ENCODE measurements at places on chromosomes 1 and 21. TPM values are rescaled to one million over a fixed set of nuclear protein-coding genes. Genes with fewer than 3 reads are reported as not detected.

RGSL1 gene
- not detected for total RNA-seq

- no peak overlapping the region for H3K27ac ChIP-seq
- no peaks in the 10 kb centered on the region for H3K27me3 ChIP-seq
- no peak overlapping the region for H3K4me3 ChIP-seq
- peaks cover 11% of the 10 kb centered on the region for H3K4me1 ChIP-seq
Measured at GRCh38 chr1:214615871-214616270, 12.9 kb downstream of the CENPF start.

DNA sequence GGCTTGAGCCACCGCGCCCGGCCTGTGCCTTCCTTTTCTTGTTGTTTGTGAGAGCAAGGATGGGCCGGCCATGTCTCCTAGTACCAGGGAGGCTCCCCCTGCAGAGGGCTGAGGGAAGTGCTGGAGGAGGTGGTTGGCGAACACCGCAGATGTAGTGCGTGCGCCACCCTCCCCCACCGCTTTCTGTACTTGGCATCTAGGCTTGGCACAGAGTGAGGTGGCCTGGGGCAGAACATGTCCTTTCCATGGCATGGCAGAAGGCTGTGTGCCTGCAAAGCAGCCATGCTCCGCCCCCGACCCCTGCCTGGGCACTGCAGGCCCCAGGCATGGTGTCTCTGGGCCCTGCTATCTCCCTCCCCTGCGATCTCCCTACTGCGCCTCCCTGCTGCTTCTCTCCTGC is 30.7 kb downstream of the ALPL start:
- no peak overlapping the region for H3K4me3 ChIP-seq
- no peaks in the 10 kb centered on the region for H3K4me1 ChIP-seq
- H3K27ac ChIP-seq = no peak overlapping the region
- no peaks in the 10 kb centered on the region for H3K36me3 ChIP-seq
- H3K27me3 ChIP-seq = peaks cover 30% of the 10 kb centered on the region
- peak; percentile 13 for DNase-seq

CLDN17 gene
- not detected for total RNA-seq

AGPAT3 gene
- total RNA-seq = 82.4 TPM

DNA sequence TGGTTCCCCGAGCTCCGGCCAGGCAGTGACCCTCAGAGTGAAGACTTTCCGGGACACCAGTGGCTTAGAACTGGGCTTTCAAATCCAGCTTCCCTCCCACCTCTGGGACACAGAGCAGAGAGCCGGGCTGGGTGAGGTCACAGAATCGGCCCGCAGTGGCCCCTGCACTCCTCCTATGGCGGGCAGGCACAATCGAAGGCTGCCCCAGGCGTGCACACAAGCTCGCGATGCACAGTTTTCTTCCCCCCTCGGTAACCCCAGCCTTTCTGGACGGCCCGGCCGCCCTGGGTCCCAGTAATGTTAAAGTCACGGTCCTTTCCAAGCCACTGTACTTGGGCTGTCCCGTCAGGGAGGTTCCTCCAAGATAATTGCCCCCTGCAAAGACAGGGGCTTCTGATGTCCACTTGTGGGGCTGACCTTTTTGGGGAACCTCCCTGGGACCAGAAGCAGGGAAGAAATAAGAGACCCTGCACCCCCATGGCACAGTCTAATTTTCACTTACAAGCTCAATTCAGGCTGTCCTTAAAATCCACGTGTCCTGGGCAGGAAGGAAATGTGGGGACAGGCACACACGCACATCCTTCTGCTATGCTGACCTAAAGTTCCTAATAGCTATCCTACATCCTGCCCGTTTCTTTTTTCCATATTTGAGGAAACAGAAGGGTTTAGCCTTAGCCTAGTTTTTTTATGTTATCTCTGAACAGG is 13.7 kb downstream of the TFF3 start:
- H3K36me3 ChIP-seq = no peaks in the 10 kb centered on the region
- H3K4me1 ChIP-seq = peaks cover 11% of the 10 kb centered on the region
- H3K27ac ChIP-seq = no peak overlapping the region
- no peak overlapping the region for H3K4me3 ChIP-seq
- no peak for DNase-seq

GRCh38 chr1:223270155-223270554 is 93.8 kb downstream of the SUSD4 start:
- H3K4me3 ChIP-seq = no peak overlapping the region
- no peaks in the 10 kb centered on the region for H3K4me1 ChIP-seq
- no peak overlapping the region for H3K27ac ChIP-seq
- no peaks in the 10 kb centered on the region for H3K27me3 ChIP-seq

GRCh38 chr1:93681989-93682412 is 364 bp upstream of the BCAR3 start:
- DNase-seq = no peak
- peaks cover 52% of the 10 kb centered on the region for H3K27me3 ChIP-seq
- H3K4me1 ChIP-seq = peaks cover 13% of the 10 kb centered on the region
- no peaks in the 10 kb centered on the region for H3K36me3 ChIP-seq
- H3K27ac ChIP-seq = no peak overlapping the region
- peak overlapping the region; percentile 49 for H3K4me3 ChIP-seq

GRCh38 chr1:27676410-27676809 is 4.4 kb upstream of the IFI6 start:
- peaks cover 9% of the 10 kb centered on the region for H3K4me1 ChIP-seq
- H3K27me3 ChIP-seq = no peaks in the 10 kb centered on the region
- H3K4me3 ChIP-seq = no peak overlapping the region
- no peak overlapping the region for H3K27ac ChIP-seq
- peaks cover 5% of the 10 kb centered on the region for H3K36me3 ChIP-seq

CYP2J2 gene
- 0.57 TPM for total RNA-seq

GRCh38 chr1:168991667-168992475 is 114.6 kb upstream of the ATP1B1 start:
- DNase-seq = peak; percentile 43
- H3K36me3 ChIP-seq = no peaks in the 10 kb centered on the region
- H3K27ac ChIP-seq = peak overlapping the region; percentile 81
- H3K4me1 ChIP-seq = peaks cover 20% of the 10 kb centered on the region
- no peak overlapping the region for H3K4me3 ChIP-seq

DNA sequence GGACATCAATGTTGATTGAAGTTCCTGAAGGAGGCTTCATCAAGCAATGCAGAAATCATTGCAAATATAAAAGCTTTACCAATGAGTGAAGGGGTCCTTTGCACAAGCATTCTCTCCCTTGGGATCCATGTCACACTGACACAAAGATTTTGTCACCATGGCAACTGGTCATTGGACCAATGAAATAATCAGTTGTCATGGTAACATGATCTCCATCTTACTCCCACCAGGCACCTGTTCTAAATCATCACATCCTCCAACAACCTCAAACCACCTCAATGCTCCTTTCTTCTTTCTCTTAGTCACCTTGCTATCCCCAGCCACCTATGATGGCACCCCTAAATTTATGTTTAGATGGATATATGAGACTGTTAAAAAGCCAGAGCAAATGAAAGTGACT is 13.5 kb upstream of the FOXJ3 start:
- H3K27me3 ChIP-seq = peaks cover 7% of the 10 kb centered on the region
- no peak overlapping the region for H3K4me3 ChIP-seq
- H3K27ac ChIP-seq = no peak overlapping the region
- no peaks in the 10 kb centered on the region for H3K4me1 ChIP-seq
- no peaks in the 10 kb centered on the region for H3K36me3 ChIP-seq
- no peak for DNase-seq

DNA sequence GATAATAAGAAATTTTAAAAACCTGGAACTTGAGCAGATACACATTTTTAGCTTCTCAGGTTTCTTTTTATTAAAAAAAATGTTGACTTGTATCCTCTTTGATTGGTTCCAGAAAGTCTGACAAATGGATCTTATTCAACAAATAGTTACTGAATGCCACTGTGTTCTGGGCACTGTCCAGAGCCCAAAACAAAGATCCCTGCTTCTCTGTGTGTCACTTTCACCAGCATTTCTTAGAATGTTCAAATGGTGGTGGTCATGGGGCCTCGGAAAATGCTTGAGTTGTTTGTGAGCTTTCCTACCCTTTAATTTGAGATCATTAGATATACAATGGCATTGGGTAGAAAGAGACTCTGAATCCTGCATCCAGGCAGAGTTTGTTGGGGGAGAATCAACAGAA is 19.9 kb downstream of the ACTN2 start:
- H3K27me3 ChIP-seq = peaks cover 7% of the 10 kb centered on the region
- no peak overlapping the region for H3K27ac ChIP-seq
- H3K4me3 ChIP-seq = no peak overlapping the region
- DNase-seq = no peak
- no peaks in the 10 kb centered on the region for H3K36me3 ChIP-seq

DNA sequence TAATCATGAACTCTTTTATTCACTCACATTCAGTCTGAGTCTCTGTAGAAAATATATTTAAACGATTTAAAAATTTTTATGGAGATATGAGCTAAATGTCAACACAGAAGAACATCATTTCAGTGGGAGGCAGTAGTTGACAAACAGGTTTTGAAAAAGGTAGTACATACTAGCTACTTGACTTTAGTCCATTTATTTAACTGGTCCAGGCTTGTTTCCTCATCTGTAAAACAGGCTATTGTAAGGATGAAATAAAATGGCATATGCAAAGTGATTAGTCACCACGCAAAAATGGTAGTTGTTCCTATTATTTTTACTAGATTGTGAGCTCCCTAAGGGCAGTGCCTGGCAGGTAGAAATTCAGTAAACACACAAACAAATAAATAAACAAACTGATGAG is 75.2 kb downstream of the NTPCR start:
- no peaks in the 10 kb centered on the region for H3K4me1 ChIP-seq
- no peak for DNase-seq
- no peak overlapping the region for H3K4me3 ChIP-seq
- no peak overlapping the region for H3K27ac ChIP-seq
- no peaks in the 10 kb centered on the region for H3K27me3 ChIP-seq
- H3K36me3 ChIP-seq = peaks cover 12% of the 10 kb centered on the region

B3GALT2 gene
- 0.14 TPM for total RNA-seq

- H3K27ac ChIP-seq = peak overlapping the region; percentile 93
- DNase-seq = peak; percentile 53
- peak overlapping the region; percentile 68 for H3K4me3 ChIP-seq
- H3K4me1 ChIP-seq = peaks cover 97% of the 10 kb centered on the region
- H3K27me3 ChIP-seq = no peaks in the 10 kb centered on the region
Measured at GRCh38 chr1:226675715-226676357, 63.2 kb downstream of the ITPKB start.

DNA sequence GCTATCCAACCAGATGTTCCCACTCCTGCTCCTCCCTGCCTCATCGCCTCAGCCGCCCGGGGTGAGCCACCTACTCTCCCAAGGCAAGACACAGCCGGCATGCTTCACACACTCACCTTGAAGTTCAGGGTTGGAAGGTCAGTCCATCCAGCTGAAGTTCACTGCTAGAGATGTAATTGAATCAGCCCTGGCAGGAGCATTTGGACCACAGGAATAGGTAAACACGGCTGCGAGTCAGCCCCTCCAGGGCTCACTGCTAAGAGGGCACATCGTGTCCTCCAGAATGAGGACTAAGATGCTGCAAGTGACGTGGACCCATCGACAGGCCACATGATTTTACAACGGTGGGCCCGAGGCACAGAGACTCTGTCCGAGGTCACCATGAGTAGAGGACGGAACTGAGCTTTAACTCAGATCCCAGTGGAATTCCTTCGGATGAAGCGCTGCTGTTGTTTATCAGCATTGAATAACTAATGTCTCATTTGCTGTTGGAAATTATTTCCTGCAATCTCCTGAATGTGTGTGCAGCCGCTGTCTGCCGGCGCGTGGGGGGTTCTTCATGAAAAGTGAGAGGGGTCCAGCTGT is 41.9 kb downstream of the RSPH1 start:
- no peak overlapping the region for H3K27ac ChIP-seq
- H3K27me3 ChIP-seq = no peaks in the 10 kb centered on the region
- peaks cover 36% of the 10 kb centered on the region for H3K4me1 ChIP-seq
- no peak for DNase-seq

GRCh38 chr1:247647864-247648263 is 31.7 kb downstream of the OR13G1 start:
- no peak overlapping the region for H3K4me3 ChIP-seq
- no peak overlapping the region for H3K27ac ChIP-seq
- H3K4me1 ChIP-seq = no peaks in the 10 kb centered on the region
- H3K27me3 ChIP-seq = peaks cover 3% of the 10 kb centered on the region

GRCh38 chr21:29007810-29008209 is 11.3 kb downstream of the RWDD2B start:
- DNase-seq = no peak
- peaks cover 6% of the 10 kb centered on the region for H3K4me1 ChIP-seq
- peaks cover 5% of the 10 kb centered on the region for H3K36me3 ChIP-seq
- no peak overlapping the region for H3K4me3 ChIP-seq

GRCh38 chr1:114558544-114558943 is 22.9 kb downstream of the BCAS2 start:
- DNase-seq = no peak
- no peak overlapping the region for H3K4me3 ChIP-seq
- H3K4me1 ChIP-seq = no peaks in the 10 kb centered on the region
- no peak overlapping the region for H3K27ac ChIP-seq
- peaks cover 4% of the 10 kb centered on the region for H3K36me3 ChIP-seq

DNA sequence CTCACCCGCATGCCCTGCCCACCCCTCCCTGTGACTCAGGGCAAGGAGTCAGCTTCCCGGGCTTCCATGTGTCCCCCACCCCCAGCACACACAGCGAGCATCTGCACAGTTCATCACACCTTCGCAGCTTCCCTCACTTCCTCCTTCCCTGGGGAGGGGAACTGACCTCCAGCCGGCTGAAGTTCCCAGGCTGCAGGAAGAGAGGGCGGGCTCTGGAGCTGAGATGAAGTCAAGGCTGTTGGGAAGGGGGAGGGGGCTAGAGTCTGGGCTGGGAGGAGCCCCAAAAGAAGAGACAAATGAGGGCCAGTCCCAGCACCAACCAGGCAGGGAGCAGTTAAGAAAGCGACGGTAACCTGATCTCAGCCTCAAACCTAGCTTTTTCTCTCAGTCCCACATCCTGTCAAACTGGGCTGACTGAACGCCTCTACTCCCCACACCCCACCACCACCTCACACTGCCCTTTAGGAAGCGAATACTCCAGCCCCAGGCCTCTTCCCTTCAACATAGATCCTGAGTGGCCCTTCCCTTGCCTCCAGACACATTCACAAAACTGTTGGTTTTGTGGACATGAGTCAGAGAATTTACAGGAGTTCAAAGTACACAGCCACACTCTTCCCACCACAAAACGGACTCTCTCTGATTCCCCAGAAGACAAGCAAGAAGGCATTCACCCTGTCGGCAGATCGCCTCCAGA is 1.8 kb downstream of the RHOC start:
- peak; percentile 81 for DNase-seq
- peaks cover 5% of the 10 kb centered on the region for H3K36me3 ChIP-seq
- H3K27ac ChIP-seq = peak overlapping the region; percentile 79
- H3K27me3 ChIP-seq = peaks cover 3% of the 10 kb centered on the region
- peak overlapping the region; percentile 65 for H3K4me3 ChIP-seq

PLEKHO1 gene
- 28.7 TPM for total RNA-seq

FAM163A gene
- not detected for total RNA-seq

DNA sequence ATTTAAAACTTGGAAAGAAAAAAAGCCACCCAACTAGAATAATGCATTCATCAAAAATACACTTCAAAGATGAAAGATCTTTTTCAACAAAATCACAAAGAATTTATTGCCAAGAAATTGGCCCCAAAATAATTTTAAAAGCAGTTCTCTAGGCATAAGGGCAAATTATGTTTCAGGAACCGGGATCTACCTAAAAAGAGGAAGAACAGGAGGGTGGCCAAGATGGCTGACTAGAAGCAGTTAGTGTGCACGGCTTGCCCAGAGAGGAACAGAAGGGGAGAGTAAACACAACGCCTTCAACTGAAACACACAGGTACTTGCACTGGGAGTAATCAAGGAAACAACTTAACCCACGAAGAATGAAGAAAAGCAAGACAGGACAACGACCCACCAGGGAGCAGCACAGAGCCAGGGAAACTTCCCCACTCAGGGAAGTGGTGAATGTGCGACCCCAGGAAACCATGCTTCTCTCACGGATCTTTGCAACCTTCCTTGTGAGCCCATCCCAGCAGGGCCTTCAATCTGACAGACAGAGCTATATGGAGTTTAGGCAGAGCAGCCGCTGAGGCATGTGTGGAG is 46.1 kb downstream of the ACKR1 start:
- no peak overlapping the region for H3K4me3 ChIP-seq
- H3K4me1 ChIP-seq = no peaks in the 10 kb centered on the region
- no peaks in the 10 kb centered on the region for H3K36me3 ChIP-seq
- no peak for DNase-seq

Data from activated CD4-positive, alpha-beta memory T cell treated with anti-CD3 and anti-CD28 coated beads for 36 hours (primary cell).